ENCODE measurements at places on chromosomes 6 and 20.

DNA sequence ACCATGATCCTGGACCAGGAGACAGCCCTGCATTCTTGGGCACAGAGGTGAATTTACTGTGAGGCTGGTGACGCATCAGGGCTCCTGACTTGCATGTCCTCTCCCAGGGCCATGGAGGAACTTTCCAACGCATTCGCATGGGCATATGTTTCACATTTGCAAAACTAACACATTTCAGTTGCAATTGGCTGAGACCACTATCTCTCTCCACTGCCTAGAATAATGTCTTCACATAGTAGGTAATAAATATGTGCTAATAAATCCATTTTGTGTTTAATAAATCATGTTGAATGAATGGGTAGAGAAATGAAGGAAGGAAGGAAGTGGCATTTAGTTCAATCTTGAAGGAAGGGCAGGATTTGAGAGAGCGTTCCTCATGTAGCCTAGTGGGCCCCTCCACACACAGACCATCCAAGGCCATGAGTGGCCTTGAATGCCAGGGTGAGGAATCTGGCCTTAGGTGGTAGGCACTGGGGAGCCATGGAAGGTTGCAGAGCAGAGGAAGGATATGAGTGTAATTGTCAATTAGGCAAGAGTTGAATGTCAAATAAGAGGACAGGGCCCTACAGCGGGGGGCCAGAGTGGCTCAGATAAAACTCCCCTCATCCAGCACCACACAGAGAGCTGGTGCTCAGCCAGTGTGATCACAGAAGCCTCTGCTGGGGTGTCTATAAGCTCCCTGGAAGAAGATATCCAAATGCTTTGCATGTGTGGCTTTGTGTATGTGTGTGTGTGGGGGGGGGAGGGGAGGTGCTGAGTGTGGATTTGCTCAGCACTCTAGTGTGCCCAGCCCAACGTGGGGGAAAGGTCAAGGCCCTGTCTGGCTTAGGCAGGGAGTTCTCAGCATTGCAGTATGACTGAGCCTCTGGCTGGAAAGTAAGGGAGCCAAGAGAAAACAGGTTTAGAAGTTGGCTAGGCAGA lies 30.9 kb upstream of the CCN5 start:
- no peak for DNase-seq

GRCh38 chr6:148501178-148501590 lies 158.5 kb downstream of the SASH1 start:
- no peak for DNase-seq

GRCh38 chr6:3227363-3228045 lies at the start of gene TUBB2B:
Gene TUBB2B (minus strand): TSS chr6:3227653. CDS start chr6:3227543, 110 bp downstream.
- DNase-seq: no peak

DNA sequence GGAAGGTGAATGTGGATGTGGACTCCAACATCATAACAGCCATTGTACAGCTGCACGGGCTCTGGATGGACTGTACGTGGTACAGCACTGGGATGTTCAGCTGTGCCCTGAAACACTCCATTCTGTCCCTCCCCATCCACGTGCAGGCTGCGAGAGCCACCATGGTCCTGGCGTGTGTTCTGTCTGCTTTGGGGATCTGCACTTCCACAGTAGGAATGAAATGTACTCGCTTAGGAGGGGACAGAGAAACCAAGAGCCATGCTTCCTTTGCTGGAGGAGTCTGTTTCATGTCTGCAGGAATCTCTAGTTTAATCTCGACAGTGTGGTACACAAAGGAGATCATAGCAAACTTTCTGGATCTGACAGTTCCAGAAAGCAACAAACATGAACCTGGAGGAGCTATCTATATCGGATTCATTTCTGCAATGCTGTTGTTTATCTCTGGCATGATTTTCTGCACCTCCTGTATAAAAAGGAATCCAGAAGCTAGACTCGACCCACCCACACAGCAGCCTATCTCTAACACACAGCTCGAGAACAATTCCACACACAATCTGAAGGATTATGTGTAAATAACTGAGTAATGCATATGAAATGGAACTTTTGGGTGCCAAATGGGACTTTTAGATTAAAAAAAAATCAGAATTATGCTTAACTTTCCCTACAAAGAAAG lies 12.1 kb downstream of the CLDN20 start:
- DNase-seq: no peak

DNA sequence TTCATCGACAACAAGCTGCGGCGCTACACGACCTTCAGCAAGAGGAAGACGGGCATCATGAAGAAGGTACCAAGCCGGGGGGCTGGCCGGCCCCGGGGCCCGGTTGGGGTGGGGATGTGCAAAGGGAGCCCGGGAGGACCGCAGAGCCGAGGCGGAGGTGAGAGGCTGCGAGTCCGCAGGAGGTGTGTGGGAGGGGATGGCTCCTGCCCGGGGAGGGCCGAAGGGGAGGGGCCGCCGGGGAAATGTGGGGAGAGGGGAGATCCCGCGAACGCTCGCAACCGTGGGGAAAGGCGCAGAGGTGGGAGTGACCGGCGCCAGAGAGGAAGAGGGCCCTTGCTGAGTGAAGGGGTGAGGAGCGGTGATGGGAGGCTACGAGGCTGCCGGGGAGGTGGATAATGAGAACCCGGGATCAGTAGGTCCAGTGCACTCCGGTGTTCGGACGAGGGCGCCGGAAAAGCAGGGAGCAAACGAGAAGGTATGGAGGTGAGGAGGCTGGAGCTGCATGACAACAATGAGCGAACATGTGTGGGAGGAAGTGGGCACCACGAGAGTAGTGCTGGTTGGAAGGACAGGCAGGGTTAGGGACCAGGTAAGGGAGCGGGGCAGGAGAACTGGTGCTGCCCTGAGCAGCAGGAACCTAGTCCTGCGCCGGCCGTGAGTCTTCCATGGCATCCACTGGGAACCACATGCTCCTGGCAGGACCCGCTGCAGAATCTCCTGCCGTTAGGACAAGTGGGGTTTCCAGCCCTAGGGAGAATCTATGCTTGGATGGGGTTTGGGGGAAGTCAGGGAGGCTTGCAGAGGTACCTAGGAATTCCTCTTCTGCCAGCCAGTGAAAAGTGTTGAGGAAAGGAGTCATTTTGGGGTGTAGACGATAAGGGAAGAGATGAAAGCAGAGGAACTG lies 1.3 kb downstream of the SRF start:
- no peak for DNase-seq

DNA sequence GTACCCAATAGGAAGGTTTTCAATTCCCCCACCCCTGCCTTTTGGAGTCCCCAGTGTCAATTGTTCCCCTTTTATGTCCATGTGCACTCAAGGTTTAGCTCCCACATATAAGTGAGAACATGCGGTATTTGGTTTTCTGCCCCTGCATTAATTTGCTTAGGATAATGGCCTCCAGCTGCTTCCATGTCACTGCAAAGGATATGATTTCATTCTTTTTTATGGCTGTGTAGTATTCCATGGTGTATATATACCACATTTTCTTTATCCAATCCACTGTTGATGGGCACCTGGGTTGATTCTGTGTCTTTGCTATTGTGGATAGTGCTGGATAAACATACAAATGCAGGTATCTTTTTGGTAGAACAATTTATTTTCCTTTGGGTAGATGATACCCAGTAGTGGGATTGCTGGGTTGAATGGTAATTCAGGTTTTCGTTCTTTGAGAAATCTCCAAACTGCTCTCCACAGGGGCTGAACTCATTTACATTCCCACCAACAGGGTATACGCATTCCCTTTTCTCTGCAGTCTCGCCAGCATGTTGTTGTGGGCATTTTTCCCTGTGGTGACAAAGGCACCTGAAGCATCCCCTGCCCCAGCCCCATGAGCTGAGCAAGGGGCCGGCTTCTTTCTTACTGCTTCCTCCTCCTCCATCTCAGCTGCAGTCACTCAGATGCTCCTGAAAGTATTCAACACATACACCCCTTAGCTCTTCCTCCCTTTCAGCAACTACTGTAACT lies 66.7 kb downstream of the ELOVL2 start:
- DNase-seq: no peak

DNA sequence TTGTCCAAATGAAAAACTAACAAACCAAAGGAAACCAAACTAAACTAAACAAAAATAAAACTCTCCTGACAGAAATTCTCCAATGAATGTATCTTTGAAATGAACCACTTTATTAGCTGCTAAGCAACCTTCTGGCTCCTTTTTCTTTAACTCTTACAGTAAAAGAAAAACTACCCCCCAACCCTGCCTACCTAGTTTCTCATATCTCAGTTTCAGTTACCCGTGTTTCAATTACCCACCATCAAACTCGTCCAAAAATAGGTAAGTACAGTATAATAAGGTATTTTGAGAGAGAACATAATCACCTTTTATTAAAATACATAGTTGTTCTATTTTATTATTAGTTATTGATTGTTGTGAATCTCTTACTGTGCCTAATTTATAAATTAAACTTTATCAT lies 177.4 kb upstream of the THEMIS start:
- DNase-seq: no peak

DNA sequence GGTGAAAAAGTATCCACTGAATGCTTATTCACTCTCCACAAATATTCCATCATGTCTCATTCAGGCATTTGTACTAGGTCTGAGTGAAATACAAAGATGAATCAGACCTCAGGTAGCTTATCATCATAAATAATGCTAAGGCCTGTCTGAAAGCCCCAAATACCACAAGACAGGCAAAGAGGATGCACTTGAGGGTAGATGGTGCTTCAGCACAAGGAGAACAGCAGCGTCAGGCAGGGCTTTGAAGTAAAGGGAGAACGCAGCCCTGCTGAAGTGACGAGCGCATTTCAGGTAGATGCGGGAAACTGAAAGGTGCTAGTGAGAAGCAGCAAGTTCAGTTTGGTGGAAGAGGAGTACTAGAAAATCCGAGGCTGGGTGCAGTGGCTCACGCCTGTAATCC lies 38.7 kb downstream of the MAP3K5 start:
- no peak for DNase-seq

DNA sequence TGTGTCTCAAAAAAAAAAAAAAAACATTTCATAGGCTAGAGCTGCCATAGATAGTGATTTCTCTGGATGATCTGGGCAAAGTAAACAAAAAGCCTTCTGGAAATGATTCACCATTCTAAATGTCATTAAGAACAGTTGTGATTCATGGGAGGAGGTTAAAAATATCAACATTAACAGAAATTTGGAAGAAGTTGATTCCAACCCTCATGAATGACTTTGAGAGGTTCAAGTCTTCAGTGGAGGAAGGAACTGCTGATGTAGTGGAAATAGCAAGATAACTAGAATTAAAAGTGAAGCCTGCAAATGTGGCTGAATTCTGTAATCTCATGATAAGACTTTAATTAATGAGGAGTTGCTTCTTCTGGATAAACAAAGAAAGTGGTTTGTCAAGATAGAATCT lies 26.8 kb upstream of the MMP24 start:
- DNase-seq: no peak

- no peak for DNase-seq
Measured at GRCh38 chr20:11214256-11214840, 540.5 kb upstream of the JAG1 start.

DNA sequence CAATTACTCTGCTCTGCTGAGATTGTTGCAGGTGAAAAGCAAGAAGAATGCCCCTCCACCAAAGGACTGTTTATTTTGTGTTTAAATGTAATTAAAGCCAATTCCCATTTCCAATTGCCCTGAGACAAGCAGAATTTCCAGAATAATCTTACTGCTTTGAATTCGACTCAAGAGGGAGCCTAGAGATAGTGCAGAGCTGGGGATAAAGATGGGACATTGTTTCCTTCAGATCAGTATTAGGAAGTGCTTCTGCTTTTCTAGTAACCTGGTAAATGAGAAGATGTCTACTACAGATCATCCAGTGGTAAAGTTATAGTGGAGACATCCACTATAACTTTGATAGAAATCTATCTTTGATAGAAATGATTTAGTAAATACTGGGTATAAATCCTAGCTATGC lies 326.9 kb downstream of the UBE3D start:
- no peak for DNase-seq

DNA sequence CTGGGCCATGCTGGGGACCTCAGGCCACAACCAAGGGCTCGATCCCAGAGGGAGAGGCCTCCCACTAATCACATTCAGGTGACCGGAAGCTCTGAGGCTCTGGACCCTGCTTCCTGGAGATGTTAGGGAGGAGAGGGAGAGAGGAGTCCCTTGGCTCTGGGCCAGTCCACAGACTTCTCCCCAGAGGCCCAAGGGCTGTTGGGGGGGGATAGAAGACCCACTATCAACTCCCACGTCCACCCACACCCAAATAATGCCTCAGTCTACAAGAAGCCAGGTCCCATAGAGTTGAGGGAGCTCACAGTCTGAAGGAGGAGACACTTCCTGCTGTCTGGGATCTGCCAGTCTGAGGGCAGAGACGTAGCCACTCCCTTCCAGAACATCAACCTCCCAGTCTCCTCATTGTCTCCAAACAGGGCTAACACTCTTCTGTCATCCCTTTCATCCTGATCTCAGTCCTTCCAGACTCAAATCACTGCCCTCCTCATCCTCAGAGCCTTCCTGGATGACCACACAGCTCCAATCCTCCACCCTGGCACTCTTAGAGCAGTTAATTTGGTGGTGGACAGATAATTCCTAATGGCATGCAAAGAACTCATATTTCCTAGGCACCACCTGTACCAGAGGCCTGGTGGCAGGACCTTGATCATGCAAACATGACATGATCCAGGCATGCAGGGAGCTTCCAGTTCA lies 69.9 kb downstream of the MRPL14 start:
- no peak for DNase-seq

- no peak for DNase-seq
Measured at GRCh38 chr6:44431118-44431725, 43.7 kb downstream of the CDC5L start.

- no peak for DNase-seq
Measured at GRCh38 chr6:834190-834589, 141.3 kb upstream of the EXOC2 start.

DNA sequence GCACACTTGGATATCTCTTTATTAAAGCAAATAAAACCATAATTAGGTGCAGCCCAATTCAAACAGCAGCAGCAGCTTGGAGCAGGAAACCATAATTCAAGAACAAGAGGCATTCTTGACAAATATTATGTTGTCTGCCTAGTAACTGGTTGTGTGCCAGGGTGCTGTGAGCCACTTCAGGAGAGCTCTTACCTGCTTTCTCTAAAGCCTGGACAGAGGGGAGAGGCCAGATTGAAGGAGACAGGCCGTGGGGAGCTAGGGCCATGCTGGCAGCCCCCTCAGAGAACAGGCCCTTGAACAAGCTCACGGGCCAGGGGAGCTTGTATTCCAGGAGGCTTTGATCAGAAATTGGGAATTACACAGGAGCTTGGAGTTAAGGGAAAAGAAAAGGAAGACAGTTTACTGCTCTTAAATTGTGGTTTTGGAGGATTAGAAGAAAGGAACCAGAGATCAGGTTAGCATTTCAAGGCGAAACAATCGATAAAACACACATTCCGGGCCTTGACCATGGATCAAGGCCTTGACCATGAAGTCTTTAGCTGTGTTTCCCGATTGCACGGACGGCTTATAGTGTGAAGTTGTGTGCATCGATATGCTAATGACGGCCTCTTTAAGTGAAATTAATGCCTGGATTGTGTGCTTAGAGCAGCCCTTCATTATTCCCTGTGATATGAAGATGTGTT lies 69.8 kb upstream of the NKX2-2 start:
- no peak for DNase-seq

DNA sequence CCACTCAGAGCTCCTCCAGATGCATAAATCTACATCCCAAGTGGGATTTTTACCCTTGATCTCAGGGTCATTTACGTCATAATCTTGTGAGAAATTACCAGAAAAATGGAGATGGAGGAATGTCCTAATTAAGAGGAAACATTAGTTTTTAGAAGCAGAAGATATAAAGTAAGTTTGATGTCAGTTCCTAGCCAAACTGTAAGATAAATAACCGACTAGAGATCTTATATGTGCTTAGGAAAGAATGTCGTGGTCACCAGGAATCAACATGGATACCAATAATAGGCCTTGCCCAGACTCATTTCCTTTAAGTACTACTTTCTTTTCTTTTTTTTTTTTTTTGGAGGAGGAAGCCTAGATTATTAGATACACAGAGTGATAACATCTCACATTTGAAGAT lies 186.9 kb downstream of the UTRN start:
- no peak for DNase-seq
